ENCODE measurements at places on chromosomes 7 and 10. TPM values are rescaled to one million over a fixed set of nuclear protein-coding genes. Genes with fewer than 3 reads are reported as not detected.

GRCh38 chr7:56046721-56047445, 4.4 kb downstream of the PSPH start:
- no peak for DNase-seq

- no peak for DNase-seq
Observed at GRCh38 chr7:22377703-22378102, 20.7 kb upstream of the RAPGEF5 start.

Gene VSTM4
- 42.1 TPM for polyA plus RNA-seq

- DNase-seq, result no peak
Observed at GRCh38 chr10:98623176-98623575, 176.4 kb upstream of the HPS1 start.

DNA sequence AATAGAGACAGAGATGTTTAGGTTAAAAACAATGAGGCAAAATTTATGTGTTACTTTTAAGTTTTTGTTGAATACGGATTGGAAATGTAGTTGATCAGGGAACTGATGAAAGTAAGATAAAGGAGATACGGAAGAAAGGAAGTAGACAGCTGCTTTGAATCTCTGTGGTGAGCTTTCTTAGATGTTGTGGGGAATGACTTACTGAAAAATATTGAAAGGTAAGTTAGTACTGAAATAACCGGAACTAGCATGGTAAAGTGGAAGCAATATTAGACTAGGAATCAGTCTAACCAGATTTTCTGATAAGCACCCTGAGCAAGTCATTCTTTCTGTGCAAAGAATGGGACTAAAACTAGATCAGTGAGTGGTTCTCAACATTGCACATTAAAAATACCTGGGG, 34.8 kb downstream of the LUC7L2 start:
- DNase-seq, result no peak

GRCh38 chr10:34766266-34766600, 48.9 kb downstream of the PARD3 start:
- no peak for DNase-seq

Gene TRIM4
- 16.3 TPM for polyA plus RNA-seq
